ENCODE measurements at places on chromosomes 5 and 9.

DNA sequence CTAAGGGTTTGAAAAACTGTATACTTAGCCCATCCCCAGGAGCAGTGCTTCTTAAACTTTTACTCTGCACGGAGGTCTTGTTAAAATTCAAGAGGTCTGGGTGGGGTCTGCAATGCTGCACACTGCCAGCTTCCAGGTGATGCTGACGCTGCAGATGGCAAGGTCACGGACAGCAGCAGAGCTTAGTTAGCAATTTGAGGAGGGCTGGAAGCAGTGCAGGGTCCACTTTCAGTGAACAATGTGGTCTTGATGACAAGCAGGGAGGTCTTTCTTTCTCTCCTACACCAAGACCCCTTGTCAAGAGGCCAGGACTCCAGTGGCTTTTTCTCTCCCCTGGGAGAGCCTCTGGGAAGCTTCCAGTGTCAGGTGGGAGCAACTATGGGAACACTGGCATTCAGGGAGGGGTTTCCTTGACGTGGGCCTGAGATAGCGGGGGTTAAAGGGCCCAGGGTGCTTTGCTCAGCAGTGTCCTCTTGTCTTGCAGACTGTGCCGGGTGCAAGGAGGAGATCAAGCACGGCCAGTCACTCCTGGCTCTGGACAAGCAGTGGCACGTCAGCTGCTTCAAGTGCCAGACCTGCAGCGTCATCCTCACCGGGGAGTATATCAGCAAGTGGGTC, 65.0 kb upstream of the AFAP1L1 start:
- no peaks in the 10 kb centered on the region for H3K27me3 ChIP-seq
- no peaks in the 10 kb centered on the region for H3K36me3 ChIP-seq
- no peak for DNase-seq

DNA sequence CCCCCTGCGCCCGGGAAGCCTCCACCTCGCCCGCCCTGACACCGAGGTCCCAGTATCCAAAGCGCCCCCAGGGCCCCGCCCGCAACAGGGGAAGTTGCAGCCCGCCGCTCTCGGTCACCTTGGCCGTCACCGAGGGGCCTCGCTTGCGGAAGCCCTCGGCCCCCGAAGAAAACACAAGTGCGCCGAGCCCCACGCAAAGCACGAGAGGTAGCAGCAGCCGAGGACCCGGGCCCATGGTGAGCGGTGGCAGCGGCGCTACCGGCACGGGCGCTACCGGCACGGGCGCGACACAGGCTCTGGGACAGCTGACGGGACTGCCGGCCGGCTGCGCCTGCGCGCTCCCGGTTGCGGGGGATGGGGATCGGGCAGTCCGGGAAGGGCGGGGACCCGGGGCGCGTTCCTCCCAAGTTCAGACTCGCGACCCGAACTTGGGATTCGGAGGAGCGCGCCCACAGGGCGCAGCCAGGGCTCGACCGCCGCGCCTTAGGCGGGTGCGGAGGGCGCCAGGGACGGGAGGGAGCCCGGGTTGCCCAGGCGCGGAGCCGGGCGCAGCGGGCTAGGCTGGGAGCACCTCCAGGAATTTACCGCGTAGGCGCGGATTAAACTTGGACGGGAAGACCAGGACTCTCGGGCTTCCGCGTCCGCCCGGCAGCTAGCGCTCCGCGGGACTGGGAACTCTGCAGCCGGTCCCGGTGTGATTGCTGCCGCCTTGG, at the start of gene PPIC:
Gene PPIC, minus strand, starts transcription at position 335 of the 713 bp plus-strand sequence. Its CDS starts 100 bp downstream, at position 235.
- H3K4me1 ChIP-seq: peaks cover 10% of the 10 kb centered on the region
- no peak for DNase-seq
- peak within 1 kb of the TSS; percentile 35 for H3K4me3 ChIP-seq
- H3K36me3 ChIP-seq: no peaks in the 10 kb centered on the region
- peaks cover 61% of the 10 kb centered on the region for H3K27me3 ChIP-seq

- H3K4me1 ChIP-seq: no peaks in the 10 kb centered on the region
- H3K4me3 ChIP-seq: no peak overlapping the region
- no peak for DNase-seq
- no peaks in the 10 kb centered on the region for H3K36me3 ChIP-seq
- H3K27ac ChIP-seq: no peak overlapping the region
Measured at GRCh38 chr5:93250424-93250823, 330.6 kb downstream of the NR2F1-AS1 start.

GRCh38 chr5:135534609-135535419, 950 bp downstream of the NEUROG1 start:
- H3K27ac ChIP-seq: no peak overlapping the region
- DNase-seq: no peak
- no peak overlapping the region for H3K4me3 ChIP-seq
- H3K36me3 ChIP-seq: no peaks in the 10 kb centered on the region

- H3K36me3 ChIP-seq: no peaks in the 10 kb centered on the region
- H3K4me3 ChIP-seq: no peak overlapping the region
- DNase-seq: no peak
- H3K27ac ChIP-seq: no peak overlapping the region
- H3K27me3 ChIP-seq: no peaks in the 10 kb centered on the region
Measured at GRCh38 chr9:16619402-16619801, 251.1 kb downstream of the BNC2 start.

- H3K36me3 ChIP-seq: peaks cover 54% of the 10 kb centered on the region
- no peak for DNase-seq
- peaks cover 52% of the 10 kb centered on the region for H3K4me1 ChIP-seq
- no peak overlapping the region for H3K27ac ChIP-seq
Measured at GRCh38 chr9:20325008-20325407, 297.3 kb downstream of the MLLT3 start.

GRCh38 chr5:140345919-140346347, 470 bp downstream of the HBEGF start:
- peaks cover 71% of the 10 kb centered on the region for H3K4me1 ChIP-seq
- peaks cover 40% of the 10 kb centered on the region for H3K36me3 ChIP-seq
- H3K27ac ChIP-seq: peak overlapping the region; percentile 48
- peak overlapping the region; percentile 85 for H3K4me3 ChIP-seq

- H3K27me3 ChIP-seq: peaks cover 13% of the 10 kb centered on the region
- DNase-seq: no peak
Measured at GRCh38 chr5:122723606-122724352, 51.1 kb upstream of the SNX2 start.

GRCh38 chr9:17970277-17970676, 391.4 kb downstream of the SH3GL2 start:
- H3K36me3 ChIP-seq: no peaks in the 10 kb centered on the region
- H3K4me1 ChIP-seq: no peaks in the 10 kb centered on the region
- no peak overlapping the region for H3K4me3 ChIP-seq
- no peak overlapping the region for H3K27ac ChIP-seq

DNA sequence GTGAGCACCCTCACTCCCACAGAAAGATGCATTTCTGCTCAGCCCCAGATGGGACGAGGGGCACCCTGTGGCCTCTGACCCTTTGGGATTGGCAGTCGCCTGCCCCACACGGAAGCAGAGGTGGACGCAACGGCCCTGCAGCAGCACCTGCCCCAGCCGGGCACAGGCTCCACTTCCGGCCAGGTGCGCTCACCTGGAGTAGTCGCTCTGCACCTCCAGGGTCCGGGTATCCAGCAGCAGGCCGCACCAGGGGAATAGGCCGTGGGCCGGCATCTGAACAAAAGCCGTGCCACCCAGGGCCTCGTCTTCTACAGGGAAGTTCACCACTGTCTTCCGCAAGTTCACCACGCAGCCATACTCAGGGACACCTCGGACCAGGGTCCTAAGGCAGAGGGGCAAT, 30.7 kb downstream of the TERT start:
- peaks cover 4% of the 10 kb centered on the region for H3K27me3 ChIP-seq
- peaks cover 18% of the 10 kb centered on the region for H3K4me1 ChIP-seq
- no peak overlapping the region for H3K27ac ChIP-seq

GRCh38 chr5:176536132-176536901, 885 bp downstream of the RNF44 start:
- H3K27ac ChIP-seq: peak overlapping the region; percentile 100
- peaks cover 65% of the 10 kb centered on the region for H3K4me1 ChIP-seq
- peak; percentile 89 for DNase-seq
- H3K36me3 ChIP-seq: peaks cover 35% of the 10 kb centered on the region
- no peaks in the 10 kb centered on the region for H3K27me3 ChIP-seq

DNA sequence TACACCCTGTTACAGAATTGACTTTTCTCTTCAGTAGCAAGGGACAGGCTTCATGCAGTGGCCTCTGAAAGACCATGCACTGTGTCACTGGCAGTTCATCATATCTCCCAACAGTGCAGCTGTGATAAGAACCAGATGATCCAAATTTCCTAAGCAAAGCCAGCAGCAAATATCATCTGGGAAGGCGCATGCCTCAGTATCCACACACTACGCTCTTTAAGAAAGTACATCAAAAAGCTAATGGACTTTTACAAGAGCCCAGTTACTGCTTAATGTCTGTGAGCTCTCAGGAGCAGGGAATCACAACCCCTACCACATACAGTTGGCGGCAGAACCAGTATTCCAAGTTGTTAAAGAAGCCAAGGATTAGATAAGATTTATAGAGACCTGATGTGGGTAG, 25.1 kb downstream of the ADAMTSL1 start:
- no peaks in the 10 kb centered on the region for H3K4me1 ChIP-seq
- no peak for DNase-seq
- H3K4me3 ChIP-seq: no peak overlapping the region
- no peaks in the 10 kb centered on the region for H3K36me3 ChIP-seq
- H3K27ac ChIP-seq: no peak overlapping the region

GRCh38 chr9:4839470-4839912, 46.7 kb downstream of the RCL1 start:
- peaks cover 17% of the 10 kb centered on the region for H3K4me1 ChIP-seq
- no peak overlapping the region for H3K4me3 ChIP-seq
- H3K27ac ChIP-seq: no peak overlapping the region

- no peak overlapping the region for H3K4me3 ChIP-seq
- no peaks in the 10 kb centered on the region for H3K4me1 ChIP-seq
- no peak for DNase-seq
- no peak overlapping the region for H3K27ac ChIP-seq
- no peaks in the 10 kb centered on the region for H3K36me3 ChIP-seq
Measured at GRCh38 chr9:75695921-75696320, 194.6 kb upstream of the PCSK5 start.
